ENCODE measurements at places on chromosomes 6 and 20.

DNA sequence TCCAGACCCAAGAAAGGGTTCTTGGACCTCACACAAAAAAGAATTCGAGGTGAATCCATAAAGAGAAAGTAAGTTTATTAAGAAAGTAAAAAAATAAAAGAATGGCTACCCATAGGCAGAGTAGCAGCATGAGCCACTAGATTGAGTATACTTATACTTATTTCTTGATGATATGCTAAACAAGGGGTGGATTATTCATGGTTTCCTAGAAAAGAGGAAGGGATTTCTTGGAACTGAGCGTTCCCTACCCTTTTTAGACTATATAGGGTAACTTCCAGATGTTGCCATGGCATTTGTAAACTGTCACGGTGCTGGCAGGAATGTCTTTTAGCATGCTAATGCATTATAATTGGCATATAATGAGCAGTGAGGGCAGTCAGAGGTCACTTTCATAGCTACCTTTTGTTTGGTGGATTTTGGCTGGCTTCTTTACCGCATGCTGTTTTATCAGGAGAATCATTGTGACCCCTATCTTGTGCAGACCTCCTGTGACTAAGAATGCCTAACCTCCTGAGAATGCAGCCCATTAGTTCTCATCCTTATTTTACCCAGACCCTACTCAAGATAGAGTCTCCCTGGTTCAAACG lies 44.3 kb downstream of the TENT5A start:
- no peak for DNase-seq

GRCh38 chr6:17423026-17423425 lies 29.6 kb downstream of the CAP2 start:
- DNase-seq: no peak

DNA sequence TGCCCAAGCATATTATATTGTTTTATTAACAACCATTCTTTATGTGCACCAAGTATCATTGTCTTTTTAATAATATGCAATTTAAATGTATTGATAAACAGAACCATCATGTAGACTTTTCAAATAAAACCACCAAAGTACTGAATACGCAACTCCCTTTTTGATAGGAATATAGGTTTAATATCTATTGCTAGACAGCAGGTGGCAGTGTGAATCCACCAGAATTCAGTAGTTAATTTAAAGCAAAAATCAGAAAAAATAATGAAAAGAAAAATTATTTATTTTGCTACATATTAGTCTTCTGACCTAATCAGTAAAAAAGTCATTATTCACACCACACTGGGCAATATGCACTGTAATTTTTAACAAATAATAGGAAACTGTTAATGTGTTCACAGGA lies 143.7 kb downstream of the KLHL32 start:
- no peak for DNase-seq

- DNase-seq: no peak
These were observed 1.4 kb upstream of the NRN1 start for GRCh38 chr6:6008089-6008647.

GRCh38 chr20:1448081-1448620 lies 18.5 kb downstream of the NSFL1C start:
- DNase-seq: no peak

- no peak for DNase-seq
These were observed 213.5 kb downstream of the MOXD1 start for GRCh38 chr6:132187816-132188215.

GRCh38 chr6:131532580-131533039 lies 40.4 kb upstream of the ARG1 start:
- DNase-seq: peak; percentile 50

GRCh38 chr6:99241905-99242534 lies 107.5 kb downstream of the FAXC start:
- peak; percentile 34 for DNase-seq

GRCh38 chr20:22829356-22829755 lies 205.8 kb upstream of the SSTR4 start:
- no peak for DNase-seq

- no peak for DNase-seq
These were observed 374.9 kb downstream of the GJA1 start for GRCh38 chr6:121810158-121811032.

DNA sequence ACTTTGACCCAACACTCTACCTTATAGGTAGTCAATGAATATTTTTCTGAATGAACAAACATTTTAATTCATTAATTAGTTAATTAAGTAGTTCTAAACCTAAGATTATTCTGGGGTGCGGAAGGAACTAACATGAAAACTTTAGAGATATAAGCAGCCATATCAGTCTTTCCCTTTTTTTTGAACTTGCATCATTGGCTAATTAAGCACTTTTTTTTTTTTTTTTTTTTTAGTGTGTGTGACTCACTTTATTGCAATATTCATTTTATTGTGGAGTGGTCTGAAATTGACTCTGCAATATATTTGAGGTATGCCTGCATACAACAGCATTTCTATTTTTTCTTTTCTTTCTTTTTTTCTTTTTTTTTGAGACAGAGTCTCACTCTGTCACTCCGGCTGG lies 21.8 kb upstream of the AMD1 start:
- no peak for DNase-seq

GRCh38 chr6:127178746-127179145 lies 60.3 kb downstream of the RSPO3 start:
- DNase-seq: no peak

DNA sequence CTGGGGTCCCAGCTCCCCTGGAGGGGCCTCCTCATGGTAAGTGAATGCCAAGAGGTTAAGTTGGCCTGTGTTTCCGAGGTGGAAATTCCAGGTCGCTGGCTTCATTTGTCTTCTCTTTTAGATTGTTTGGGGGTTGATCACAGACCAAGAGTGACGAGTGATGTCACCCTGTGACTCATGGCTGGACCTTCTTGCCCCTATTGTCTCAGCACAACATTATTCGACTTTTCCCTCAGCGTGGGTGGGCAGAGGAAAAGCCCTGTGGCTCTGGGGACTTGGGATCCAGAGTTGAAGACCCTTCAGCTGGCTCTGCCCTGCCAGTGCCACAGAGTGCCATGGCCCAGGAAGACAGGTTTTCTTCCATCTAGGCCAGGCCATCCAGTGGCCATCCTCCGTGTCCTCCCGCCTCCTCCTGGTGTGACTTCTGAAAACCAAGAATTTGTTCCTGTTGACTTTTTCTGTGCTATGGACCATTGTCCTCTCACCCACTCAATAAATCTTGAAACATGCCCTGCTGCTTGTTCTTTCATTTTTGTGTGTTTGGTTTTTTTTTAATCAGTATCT lies 15.4 kb upstream of the SNHG17 start:
- no peak for DNase-seq

DNA sequence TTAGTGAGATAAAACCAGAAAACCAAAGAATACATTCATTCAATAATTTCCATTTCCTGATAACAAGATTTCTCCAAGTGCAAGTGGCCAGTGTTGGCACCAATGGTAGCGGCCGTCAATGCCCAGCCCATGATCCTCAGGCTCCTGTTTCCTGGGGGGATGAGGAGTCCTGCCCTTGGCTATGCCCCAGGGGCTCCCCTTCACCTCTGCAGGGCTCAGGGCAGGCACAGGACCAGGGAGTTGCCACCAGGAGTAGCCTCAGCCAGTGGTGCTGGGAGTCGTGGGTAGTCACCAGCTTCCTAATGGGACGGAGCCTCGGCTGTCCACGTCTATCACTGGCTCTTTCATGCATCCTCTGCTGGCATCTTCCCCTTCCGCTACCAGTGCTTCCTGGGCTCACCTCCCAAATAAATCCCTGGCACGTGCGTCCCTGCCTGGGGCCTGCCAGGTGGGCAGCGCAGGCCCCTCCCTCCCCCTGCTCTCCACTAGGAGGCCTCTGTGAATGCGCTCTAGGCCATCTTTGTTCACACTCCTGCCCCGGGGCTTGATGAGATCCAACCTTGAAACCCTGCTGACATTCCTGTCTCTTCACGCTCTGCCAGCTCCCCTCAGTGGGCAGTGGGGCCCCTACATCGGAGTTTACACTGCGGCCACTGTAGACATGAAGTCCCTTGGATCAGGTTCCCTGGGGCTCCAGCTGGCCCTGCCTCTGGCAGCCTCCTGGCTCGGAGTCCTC lies 215.7 kb downstream of the SYNDIG1 start:
- no peak for DNase-seq

- DNase-seq: no peak
These were observed 16.2 kb downstream of the KCNK17 start for GRCh38 chr6:39298061-39298460.

GRCh38 chr6:29694637-29695036 lies 13.7 kb upstream of the ZFP57 start:
- DNase-seq: no peak

DNA sequence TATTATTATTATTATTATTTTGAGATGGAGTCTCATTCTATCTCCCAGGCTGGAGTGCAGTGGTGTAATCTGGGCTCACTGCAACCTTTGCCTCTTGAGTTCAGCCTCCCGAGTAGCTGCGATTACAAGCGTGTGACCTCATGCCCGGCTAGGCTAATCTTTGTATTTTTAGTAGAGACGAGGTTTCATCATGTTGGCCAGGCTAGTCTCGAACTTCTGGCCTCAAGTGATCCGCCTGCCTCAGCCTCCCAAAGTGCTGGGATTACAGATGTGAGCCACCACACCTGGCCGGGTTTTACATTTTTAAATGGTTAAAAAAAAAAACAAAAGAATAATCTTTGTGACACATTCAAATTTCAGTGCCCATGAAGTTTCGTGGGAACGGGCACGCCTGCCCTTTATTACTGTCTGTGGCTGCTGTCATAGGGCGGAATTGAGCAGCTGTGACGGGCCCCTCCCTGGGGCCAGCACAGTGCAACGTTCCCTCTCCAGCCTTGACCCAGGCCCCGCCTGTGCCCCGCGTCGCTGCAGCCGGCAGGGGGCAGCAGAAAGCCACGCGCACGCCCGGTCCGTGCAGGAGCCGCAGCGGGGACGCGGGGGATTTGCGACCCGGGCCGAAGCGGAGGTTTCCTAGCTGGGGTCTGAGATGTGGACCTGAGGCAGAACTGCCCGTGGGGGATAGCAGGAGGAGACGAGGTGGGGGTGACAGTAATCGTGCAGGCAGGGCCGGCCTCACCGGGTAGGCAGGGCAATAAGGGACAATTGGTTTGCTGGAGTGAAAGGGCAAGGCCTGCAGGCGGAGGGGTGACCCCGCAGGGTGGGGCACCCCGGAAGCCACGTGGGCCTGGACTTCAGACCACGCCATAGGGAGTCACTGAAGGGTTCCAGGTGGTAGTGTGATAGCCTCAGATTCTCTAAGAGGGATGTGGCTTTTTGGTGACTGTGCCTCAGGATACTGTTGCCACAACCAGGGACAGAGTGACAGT lies 54.3 kb downstream of the SYTL3 start:
- peak; percentile 88 for DNase-seq

DNA sequence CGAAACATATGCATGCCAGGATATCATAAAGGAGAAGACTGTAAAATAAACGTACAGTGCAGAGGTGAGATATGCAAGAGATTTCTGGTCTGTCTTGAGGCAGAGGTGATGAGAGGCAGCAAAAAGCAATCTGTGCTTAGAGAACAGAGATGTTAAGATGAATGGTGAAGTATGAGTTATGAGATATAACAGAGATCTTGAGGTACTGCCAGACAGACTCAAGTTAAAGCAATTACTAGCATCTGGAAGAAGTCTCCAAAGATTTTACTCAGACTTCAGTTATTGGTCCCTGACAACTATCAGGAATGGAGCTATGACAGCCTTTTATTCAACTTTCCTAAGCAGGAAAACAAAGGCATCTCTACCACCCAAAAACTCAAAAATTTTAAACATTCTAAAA lies 122.8 kb upstream of the DST start:
- no peak for DNase-seq

DNA sequence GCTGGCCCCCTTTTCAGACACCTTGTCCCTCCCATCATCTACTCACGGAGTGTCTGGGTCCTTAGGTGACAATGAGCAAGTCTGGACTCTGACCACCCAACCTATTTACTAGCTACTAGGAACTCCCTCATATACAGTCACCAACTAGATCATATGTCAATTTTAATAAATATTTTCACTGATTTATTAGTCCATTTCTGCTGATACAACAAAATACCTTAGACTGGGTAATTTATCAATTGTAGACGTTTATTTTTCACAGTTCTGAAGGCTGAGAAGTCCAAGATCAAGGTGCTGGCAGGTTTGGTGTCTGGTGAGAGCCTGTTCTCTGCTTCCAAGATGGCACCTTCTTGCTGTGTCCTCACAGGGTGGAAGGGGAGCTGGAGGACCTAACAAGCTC lies 229.7 kb downstream of the PTPRT start:
- no peak for DNase-seq

DNA sequence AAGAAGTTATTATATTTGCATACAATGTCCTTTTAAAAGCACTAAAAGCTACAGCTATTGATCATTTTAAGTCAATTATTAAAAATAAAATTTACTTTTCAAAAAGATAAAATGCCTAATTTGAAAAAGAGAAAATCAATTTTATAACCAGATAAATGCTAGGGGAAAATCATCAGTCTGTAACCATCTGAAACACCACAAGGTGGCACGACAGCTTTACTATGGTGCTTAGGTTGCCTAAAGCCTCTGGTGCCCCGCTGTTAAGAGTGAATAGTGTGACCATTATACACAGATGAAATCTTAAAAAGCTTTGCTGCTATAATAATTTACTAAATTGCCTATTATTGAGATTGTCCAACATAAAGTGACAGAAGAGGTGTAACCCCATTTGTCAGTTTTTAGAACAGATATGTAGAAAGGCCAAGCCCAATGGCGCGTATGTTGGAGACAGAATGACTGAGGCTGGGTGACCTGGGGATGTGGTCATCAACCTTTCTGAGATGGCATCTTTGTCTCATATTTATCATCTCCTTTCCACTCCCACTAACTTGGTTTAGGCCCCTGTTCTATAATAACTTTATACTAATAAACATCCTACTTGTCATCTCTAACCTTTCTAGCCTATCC lies 100.8 kb downstream of the MOXD1 start:
- peak; percentile 23 for DNase-seq

GRCh38 chr20:55095745-55096400 lies 620.5 kb downstream of the DOK5 start:
- no peak for DNase-seq

DNA sequence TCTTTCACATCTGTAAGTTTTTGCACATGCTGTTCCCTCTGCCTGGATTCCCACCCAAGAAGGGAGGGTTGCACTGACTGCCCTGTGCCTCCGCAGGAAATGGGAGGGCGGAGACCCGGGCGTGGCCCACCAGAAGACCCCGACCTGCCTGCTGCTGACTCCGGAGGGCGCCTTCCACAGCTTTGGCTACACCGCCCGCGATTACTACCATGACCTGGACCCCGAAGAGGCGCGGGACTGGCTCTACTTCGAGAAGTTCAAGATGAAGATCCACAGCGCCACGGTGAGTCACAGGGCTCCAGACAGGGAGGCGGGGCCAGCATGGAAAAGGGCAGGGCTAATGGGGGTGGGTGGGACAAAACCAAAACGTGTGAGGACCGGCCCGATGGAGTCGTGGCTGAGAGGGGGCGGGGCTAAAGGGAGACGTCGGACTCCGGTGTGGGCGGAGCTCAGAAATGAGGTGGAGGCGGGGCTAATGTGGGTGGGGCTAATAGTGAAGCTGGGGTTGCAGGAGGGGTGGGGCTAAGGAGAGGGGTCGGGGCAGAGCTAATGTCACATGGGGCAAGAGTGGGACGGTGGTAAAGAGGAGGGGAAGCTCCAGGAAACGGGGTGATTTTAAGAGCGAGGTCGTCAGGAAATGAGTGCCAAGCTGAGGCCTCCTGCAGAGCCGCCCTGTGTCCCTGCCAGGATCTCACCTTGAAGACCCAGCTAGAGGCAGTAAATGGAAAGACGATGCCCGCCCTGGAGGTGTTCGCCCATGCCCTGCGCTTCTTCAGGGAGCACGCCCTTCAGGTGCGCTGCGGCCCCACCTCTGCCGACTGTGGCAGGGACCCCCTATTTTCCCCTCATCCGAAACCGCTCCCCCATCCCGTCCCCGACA lies 12.6 kb downstream of the HSPA12B start:
- DNase-seq: peak; percentile 78

All from GM13977 (cell line).